Activated naive CD8-positive, alpha-beta T cell treated with anti-CD3 and anti-CD28 coated beads, Interleukin-2, amount 50 U/mL, for 16 hours (primary cell): ENCODE measurements at places on chromosomes 6 and 20.

- no peak for DNase-seq
These were observed 11.0 kb downstream of the TBPL1 start for GRCh38 chr6:133964052-133964451.

GRCh38 chr6:170122651-170123050, 168.2 kb downstream of the DLL1 start:
- DNase-seq, result no peak

DNA sequence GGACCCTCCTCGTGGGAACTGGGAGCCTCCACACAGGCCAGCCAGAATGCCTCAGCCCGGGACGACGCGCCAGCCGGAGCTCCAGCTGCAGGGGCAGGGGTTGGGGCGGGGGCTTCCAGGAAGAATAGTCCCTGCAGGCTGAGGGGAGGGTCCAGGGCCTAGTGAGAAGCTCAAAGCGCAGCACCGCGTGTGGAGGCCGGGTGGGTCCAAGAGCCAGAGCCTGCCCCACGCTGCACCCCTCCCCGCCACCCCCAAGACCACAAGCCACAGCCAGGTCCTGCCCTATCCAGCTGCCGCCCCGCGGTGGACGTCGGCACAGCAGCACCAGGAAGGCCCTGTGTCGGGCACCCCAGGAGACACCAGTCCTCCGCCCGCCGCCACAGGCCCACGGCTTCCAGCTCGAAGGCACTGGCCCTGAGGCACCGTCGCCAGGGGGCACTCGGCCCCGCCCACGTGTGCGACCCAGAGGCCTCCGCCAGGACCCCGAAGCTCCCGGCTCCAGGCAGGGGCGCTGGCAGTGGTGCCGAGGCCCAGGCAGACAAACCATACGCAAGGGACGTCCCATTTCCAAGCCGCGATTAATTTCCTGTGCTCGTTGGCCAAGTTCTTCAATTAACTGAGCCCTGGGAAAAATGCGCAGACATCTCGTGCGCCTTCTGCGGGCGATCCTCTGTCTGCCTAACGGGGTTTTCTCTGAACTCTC, 19.5 kb downstream of the KCNQ2 start:
- no peak for DNase-seq

- DNase-seq, result no peak
These were observed 166.4 kb upstream of the IRAK1BP1 start for GRCh38 chr6:78700991-78701390.

GRCh38 chr6:70133246-70133645, 169.6 kb downstream of the COL9A1 start:
- DNase-seq, result no peak
